Activated naive CD4-positive, alpha-beta T cell (primary cell): ENCODE measurements at places on chromosomes 11 and 22.

GRCh38 chr11:112289588-112290492 lies 29.2 kb upstream of the PLET1 start:
- DNase-seq: peak; percentile 73

DNA sequence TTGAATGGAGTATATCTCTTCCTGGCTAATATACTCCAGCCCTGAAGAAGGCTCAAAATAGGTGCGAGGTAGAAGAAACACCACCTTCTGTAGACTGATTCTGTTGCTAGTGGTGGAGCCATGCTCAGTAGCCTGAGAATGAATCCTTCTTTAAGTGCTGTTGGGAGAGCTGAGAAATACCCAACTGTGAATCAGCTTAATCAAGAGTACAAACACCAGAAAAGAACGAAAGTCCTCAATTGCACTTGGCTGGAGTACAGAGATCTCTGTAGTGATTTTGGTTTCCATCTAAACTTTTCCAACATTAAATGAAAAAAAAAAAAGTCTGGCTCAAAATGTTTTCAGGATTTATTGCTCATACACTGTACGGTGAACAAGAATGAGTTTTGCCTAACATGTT lies 619.1 kb downstream of the METTL15 start:
- no peak for DNase-seq

GRCh38 chr11:11624926-11625325 lies 3.1 kb upstream of the GALNT18 start:
- no peak for DNase-seq

- no peak for DNase-seq
These were observed 133.0 kb downstream of the RAB38 start for GRCh38 chr11:88042238-88042637.

DNA sequence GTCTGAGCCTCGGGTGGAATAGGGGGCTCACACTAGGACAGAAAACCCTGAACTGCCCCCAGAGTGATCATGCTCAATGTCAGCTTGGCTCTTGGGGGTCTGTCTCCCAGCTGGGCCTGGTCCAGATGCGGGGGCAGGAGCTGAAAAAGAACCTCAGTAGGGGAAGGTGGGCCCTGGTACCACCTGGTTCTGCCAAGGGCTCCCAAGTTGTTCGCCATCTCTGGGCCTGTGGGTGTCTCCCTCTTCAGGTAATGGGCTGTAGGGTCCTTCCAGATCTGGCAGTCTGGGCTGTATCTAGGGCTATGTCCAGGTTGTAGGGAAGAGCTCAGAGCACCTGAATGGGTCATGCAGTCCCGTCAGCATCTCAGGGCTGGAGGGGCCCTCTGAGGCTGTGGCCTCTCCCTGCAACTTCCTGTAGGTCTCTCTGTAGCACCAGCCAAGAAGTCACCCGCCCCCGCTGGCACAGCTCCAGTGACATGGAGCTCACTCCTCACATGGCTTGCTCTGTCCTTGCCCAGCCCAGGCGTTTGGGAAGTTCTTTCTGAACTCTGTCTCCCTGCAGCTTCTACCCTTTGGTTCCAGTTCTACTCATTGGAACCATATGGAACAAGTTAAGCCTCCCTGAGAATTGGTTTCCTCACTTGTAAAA lies 33.0 kb upstream of the SOX10 start:
- no peak for DNase-seq

GRCh38 chr22:32951076-32951806 lies 106.9 kb downstream of the SYN3 start:
- no peak for DNase-seq

DNA sequence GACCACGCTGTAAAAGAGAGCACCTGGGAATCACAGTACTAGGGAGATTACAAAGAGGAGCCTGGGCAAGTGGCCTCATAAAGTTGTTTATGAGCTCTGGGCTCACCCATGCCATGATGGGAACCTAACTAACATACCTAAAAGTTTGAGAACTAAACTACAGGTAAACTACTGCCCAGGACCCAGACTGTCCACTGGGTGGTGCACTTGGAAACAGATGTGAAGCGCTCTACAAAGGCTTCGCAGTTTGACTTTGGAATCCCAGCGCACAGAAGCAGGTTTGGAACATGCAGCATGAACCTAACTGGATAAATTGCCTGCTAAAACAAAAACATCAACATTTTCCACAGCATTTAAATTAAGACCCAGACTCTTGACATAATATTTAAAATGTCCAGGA lies 418.6 kb downstream of the FAM181B start:
- DNase-seq: no peak

GRCh38 chr11:16806791-16807190 lies 68.3 kb downstream of the C11orf58 start:
- no peak for DNase-seq

GRCh38 chr11:66130978-66131377 lies 60.9 kb downstream of the PACS1 start:
- no peak for DNase-seq

GRCh38 chr22:48605856-48606481 lies 1221.7 kb downstream of the BRD1 start:
- DNase-seq: no peak

- DNase-seq: no peak
These were observed 210.7 kb downstream of the TBC1D22A start for GRCh38 chr22:46972901-46973831.

DNA sequence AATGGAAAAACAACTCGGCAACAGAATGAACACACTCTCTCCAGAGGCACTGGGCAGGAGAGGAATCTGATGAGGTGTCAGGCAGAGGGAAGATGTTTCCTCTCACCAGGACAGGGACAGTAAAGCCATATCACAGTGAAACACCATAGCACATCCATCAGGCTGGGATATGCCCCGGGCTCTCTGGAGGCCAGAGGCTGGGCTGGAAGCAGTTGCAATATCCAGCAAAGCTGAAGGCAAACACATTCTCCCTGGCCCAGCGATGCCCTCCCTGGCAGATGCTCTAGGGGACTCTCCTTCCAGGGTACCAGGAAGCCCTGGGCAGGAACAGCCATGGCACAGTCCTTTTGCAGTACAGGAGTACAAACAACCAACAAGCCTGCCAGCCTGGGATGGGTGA lies 11.1 kb downstream of the RSPH14 start:
- no peak for DNase-seq

- no peak for DNase-seq
These were observed 118.6 kb downstream of the TIMP3 start for GRCh38 chr22:32920032-32920628.

- DNase-seq: no peak
These were observed 46.6 kb upstream of the TCF20 start for GRCh38 chr22:42317008-42317407.

- no peak for DNase-seq
These were observed 51.4 kb upstream of the CEP126 start for GRCh38 chr11:101863361-101863760.

GRCh38 chr11:59180168-59180776 lies 8.3 kb downstream of the DTX4 start:
- DNase-seq: no peak

GRCh38 chr11:35420371-35420770 lies 1.0 kb upstream of the SLC1A2 start:
- DNase-seq: no peak

- DNase-seq: no peak
These were observed 718.8 kb downstream of the CNTN5 start for GRCh38 chr11:99739464-99740089.

GRCh38 chr22:33539902-33540751 lies 380.1 kb downstream of the LARGE1 start:
- no peak for DNase-seq

DNA sequence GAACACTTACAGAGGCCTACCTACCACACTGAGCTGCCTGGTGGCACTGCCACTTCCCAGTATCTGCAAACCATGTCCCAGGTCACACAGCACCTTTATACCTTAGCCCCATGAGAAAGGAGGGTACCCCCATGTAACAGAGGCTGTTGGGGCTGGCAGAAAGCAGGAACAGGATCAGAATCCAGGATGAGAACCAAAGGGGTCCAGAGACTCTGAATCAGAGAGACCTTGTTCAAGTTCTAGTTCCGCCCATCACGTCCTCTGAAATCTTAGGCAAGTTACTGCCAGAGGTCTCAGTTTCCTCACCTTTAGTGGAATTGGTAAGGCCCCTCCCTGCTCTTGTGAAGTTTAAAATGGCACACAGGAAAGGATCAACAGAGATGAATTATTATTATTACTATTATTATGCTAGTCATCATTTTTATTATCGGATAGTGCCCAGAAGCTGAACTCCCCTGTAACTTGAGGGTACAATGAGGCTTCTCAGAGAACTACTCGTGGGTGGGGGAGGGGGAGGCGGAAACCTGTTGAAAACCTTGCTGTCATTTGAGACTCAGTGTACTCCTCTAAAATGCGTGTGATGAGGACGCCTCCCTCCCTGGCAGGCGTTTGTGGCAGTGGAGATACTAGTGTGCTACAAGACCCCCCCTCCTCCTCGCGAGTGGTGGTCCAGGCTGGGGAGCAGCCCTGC lies 9.3 kb downstream of the SELENOM start:
- no peak for DNase-seq

GRCh38 chr11:65150509-65151299 lies 16.4 kb upstream of the SYVN1 start:
- DNase-seq: no peak

DNA sequence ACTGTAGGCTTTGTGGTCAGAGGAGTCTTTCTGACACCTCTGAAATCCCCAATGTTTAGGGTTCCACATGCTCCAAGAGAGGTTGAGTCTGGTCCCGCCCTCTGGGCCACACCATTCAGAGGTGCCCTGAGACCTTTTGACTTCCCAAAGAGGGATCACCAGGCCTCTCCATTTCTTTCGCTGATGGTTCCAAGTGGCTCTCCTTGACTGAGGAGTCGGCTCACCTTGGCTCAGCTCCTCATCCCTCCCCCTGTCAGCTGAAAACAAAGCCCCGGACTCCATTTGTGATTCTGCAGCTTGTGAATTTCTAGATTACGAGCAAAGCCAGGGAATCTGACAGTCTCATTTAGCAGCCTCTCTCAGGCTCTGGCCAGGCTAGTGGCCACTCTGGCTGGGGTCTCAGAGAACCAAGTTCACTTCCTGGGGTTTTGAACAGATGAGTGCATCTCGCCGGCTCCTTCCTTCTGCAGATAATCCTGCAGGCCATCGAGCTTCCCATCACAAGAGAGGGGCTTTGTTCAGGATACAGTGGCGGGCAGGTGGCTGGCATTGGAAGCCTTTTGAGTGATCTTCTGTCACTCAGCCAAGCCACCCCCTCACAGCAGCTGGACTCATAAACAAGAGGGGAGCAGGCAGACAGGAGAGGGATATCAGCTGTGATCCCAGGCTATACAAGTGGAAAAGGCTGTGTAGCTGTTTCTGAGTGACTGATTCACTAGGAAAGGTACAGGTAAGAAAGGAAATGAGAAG lies 102.9 kb downstream of the TRIM29 start:
- DNase-seq: no peak

DNA sequence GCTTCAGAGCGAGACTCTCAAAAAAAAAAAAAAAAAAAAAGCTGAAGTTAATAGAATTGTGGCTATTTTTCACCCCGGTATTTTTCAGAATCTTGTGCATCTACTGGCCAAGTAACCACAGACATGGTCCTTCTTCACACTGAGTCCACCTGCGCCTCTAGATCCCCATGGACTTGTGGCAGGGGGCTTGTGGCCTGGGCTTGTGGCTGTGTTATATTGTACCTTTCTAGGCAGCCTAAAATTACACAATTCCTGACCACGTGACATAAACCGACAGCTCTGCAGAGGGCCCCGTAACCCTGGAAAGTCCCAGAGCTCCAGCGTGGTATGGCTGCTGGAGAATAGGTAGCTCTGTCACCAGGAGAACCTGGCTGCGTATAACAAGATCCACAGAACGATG lies 10.9 kb upstream of the NAALADL1 start:
- DNase-seq: no peak

DNA sequence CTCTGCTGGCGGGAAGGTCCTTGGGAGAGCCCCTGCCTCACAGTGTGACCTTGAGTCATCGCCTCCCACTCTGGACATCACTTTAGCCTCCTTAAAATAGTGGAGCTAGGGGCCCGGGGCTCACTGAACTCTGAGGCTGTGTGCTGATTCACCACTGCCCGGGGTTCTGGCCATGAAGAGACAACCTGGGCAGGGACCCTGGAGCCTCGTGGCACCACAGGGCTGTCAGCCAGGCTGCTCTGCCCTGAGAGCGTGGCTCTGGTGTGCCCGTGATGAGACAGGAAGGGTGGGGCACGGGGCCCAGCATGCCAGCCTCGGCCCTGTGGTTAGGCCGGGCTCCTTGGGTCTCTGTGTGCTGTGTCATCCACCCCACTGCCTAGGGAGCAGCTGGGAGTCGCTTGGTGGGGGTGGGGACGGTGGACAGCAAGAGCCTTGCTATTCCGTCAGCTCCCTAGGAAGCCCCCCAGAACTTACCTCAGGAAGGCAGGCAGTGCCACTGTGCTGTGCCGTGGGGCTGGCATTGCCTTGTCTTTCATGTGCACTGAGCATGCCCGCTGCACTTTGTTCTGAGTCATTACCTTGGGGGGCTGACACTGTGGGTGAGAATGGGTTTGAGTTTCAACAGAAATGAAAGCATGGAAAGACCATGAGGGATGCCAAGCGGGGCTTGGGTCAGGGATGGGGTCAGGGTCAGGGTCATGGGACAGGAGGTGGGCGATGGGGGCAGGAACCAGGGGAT lies 31.7 kb downstream of the TPCN2 start:
- DNase-seq: no peak

GRCh38 chr11:26510164-26510563 lies 61.9 kb downstream of the MUC15 start:
- no peak for DNase-seq

DNA sequence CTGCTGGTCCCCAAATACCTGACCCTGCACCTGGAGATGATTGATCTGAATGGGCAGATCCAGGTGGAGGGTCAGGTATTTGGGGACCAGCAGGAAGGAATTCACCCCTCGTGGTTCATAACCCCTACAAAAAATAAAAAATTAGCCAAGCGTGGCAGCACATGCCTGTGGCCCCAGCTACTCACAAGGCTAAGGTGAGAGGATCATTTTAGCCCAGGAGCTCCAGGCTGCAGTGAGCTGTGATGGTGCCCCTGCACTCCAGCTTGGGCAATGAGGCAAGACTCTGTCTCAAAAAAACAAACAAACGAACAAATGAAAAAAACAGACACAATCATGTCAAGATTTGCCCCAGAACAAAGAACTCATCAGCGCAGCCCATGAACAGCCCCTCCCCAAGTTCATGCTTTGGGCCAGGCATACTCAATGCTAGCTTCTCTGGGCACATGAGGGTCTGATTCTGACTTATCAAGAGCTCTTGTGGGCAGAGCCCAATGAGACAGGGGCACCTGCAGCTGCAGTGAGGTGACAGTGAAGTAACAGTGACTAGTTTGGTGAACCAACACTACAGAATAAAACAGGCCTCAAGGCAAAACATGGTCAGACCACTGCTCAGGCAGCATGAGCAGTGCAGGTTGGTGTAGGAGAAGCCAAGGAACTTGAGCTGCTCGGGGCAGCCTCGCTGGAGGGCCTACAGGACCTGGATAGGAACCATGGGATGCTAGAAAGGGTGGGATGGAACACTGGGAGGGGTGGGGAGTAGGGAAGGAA lies 10.2 kb upstream of the FCHSD2 start:
- no peak for DNase-seq
